Muscle of arm (tissue), 14 donors: ENCODE measurements at places on chromosomes 2 and 18.

DNA sequence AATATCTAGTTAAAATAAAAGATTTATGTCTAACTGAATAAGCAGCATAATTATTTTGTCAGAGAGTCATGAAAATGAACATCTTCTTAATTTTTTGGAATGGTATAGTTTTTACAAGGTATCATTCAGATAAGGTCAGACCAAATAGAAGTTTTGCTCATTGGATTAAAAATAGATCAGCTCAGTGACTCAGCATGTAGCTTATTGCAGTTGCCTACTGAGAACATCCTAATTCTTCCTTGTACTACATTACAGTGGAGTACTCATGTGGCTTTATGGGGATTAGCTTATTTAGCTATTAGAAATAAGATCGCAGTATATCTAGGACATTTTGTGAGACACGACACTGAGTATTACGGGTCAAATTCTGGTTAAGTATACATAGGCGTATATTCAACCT is 38.2 kb upstream of the PPM1B start:
- no peak for DNase-seq

DNA sequence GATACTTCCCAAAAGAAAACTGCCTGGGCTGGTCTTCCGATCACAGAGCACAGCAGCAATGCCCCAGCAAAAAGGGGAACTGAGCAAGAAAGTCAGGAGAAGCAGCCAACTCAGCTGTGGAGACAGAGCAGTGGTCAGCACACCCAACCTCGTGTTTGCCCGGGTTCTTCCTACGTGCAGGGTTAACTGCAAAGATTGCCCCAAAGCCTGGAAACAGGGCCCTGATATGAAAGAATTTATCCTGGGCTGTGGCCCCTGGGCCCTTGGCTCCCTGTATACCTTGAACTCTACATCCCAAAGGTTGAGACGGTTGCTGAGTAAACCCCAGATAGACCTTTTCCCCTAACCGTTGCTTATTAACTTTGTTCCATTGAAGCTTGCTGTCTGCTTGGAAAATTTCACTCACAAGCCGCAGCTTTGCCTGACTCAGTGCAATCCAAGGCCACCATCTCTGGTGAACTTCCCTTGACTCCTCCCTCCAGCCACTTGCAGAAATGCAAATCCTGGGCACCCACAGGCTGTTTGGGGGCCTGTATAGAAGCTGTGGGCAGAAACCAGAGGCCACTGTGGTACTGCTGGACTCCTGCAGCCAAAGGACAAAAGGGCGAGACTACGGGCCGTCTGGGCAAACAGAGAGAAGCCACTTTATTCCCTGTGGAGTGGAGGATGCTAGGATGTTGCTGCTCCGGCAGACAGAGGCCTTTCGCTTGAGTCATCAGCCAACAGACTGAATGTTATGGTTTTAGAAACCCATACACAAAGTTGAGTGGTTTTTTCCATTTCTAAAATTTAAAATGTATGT is 18.2 kb downstream of the NRP2 start:
- DNase-seq, result no peak

DNA sequence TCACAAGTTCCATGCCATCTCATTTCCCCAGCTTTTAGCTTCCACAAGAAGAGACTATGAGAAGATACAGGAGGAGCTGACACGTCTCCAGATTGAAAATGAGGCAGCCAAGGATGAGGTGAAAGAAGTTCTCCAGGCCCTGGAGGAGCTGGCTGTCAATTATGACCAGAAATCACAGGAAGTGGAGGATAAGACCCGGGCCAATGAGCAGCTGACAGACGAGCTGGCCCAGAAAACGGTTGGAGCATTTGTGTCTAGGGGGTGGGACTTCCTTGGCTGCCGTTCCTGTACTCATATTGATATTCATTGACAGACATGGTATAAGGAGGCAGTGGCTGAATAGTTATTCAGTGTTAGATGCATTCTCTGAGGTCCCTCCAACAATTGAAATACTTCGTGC is 57.2 kb upstream of the LYPD6B start:
- no peak for DNase-seq

- no peak for DNase-seq
These were observed 47.9 kb downstream of the LDLRAD4 start for GRCh38 chr18:13266218-13267100.

DNA sequence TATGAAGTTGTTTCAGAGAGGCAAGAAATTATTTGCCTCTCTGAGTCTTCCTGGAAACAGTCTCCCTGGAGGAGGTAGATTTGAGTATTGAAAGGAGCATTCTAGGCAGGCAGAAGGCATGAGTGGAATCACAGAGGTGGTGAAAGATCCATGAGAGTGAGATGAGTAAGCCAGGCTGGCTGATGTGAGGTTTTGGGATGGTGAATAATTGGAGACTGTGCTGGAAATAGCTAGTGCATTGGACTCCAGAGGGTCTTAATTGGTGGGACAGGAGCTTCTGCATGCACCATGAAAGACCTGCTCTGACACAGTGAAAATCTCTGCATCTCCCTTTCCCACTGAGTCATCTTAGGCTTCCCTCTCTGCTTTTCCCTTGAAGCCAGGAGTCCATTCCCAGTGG is 46.3 kb downstream of the CDC42EP3 start:
- no peak for DNase-seq

DNA sequence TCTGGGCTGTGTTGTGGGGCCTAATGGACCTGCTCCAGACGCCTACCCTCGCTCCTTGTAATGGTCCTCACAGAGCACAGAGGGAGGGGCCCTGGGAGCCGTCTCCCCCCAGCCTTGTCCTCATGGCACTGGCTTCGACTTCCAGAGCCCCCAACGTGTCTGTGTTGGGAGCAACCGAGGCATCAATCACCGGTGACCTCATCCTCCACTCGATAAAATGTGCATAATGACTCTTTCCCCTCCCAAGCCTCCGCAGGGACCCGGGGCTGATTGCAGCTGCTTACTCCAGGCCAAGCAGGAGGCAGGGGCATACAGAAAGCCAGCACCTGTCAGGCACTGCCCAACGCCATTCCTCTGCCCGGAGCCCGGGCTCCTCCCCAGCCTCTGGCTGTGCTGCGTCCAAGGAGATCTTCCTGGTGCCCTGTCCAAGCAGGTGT is 271.7 kb downstream of the NDUFA10 start:
- DNase-seq, result no peak

- peak; percentile 25 for DNase-seq
These were observed 193.0 kb upstream of the THSD7B start for GRCh38 chr2:136572335-136572734.

GRCh38 chr2:174682578-174683391 is 81.5 kb downstream of the CHRNA1 start:
- peak; percentile 76 for DNase-seq

GRCh38 chr2:25481381-25482300 is 139.9 kb upstream of the DNMT3A start:
- DNase-seq, result no peak

- no peak for DNase-seq
These were observed 45.2 kb downstream of the NCK2 start for GRCh38 chr2:105789745-105790460.

- no peak for DNase-seq
These were observed 21.3 kb downstream of the SLC66A2 start for GRCh38 chr18:79930020-79930642.

DNA sequence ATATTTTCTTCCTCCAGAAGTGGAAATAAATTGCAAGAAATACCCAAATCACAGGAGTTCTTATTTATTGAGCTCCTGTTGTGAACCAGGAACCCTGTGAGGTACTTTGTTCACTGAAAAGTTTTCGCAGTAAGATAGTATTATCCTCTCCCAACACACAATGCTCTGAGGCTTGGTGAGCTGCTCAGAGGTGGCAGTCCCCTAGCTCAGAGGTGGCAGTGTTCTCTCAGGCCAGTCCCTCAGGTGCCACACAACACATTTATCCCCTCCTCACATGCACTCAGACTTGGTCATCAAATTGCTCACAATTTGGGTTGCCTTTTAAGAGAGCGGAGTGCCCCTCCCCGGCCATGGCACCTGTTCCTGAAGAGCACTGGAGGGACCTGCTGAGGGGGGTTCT is 25.9 kb downstream of the FAM228A start:
- DNase-seq, result no peak

DNA sequence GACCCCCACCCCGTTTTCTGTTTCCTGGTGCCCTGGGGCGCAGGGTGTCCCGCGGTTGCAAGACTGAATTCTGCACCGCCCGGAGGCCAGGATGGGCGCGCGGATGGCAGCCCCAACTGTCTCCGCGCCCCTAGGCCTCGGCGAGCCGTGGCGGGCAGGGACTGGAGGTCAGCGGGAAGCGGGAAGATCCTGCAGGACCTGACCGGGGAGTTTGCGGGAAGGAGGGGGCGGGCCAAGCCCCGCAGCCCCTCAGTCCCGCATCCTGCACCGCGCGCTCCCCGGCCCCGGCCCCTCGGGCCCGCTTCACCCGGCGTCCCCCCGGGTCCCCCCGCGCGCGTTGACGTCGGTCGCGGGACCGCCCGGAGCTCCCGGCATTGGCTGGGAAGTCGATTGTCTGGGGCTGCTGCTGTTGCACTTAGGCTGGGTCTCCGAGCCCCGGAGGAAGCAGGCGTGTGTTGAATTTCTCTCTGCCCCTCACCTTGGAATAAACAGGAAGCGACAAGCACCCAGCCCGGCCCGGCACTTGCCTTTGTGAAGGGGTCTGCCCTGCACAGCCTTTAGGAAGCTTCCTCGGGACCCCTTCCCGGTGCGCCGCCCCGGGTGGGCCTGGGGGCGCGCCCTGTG is at the start of gene LDLRAD4:
LDLRAD4 (plus strand) TSS at position 393 of the 624 bp plus-strand sequence.
- peak; percentile 54 for DNase-seq

GRCh38 chr18:42113529-42114191 is 158.6 kb downstream of the PIK3C3 start:
- DNase-seq, result no peak

GRCh38 chr2:223896833-223897311 is 48.3 kb downstream of the WDFY1 start:
- DNase-seq, result no peak

GRCh38 chr2:62471816-62472215 is 34.2 kb downstream of the TMEM17 start:
- DNase-seq, result peak; percentile 84

- DNase-seq, result peak; percentile 54
These were observed 285.6 kb downstream of the AGAP1 start for GRCh38 chr2:235779444-235779896.

- no peak for DNase-seq
These were observed 117.2 kb downstream of the DYSF start for GRCh38 chr2:71570511-71570910.

DNA sequence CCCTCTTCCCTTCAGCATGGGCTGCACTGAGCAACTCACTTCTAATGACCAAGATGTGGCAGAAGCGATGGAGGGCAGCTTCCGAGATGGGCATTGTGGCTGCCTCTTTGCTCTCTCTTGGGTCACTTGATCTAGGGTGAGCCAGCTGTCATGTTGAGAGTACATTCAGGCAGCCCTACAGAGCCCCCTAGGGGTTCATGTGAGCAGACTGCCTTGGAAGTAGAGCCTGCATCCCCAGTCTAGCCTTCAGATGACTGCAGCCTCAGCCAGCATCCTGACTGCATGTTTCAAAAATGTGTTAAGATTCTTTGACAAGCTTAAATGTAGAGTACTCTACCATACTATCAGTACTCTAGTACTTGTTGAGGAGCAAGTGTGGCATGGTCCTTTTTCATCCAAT is 143.9 kb downstream of the NCK2 start:
- no peak for DNase-seq

- DNase-seq, result no peak
These were observed 1006.6 kb upstream of the POU3F3 start for GRCh38 chr2:103847276-103847675.

GRCh38 chr18:56844556-56844955 is 193.4 kb downstream of the WDR7 start:
- DNase-seq, result no peak

- DNase-seq, result no peak
These were observed 416.1 kb downstream of the LPIN1 start for GRCh38 chr2:12162269-12163247.

- no peak for DNase-seq
These were observed 37.1 kb upstream of the FRZB start for GRCh38 chr2:182903566-182903965.

- DNase-seq, result no peak
These were observed 3.0 kb downstream of the ACTR1B start for GRCh38 chr2:97660775-97661389.

- DNase-seq, result no peak
These were observed 5.8 kb downstream of the PSD4 start for GRCh38 chr2:113179446-113180045.

DNA sequence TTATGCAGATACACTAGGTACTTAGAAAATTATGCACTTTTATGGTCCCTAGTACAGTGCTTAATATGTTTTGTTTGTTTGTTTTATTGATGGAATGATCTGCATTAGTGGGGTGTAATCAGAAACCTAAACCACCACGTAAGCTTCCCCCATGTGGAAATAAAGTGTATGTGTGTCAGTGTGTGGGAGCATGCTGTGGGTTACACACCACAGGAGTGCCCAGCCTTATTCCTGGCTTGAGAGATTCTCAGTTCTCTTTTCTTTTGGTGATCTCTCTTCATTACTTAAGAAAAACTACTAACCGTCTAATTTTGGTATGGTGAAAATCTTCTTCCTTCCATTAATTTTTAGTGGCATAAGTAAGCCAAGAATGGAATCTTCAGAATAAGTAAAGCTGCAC is 398.6 kb downstream of the DCDC2C start:
- DNase-seq, result no peak

DNA sequence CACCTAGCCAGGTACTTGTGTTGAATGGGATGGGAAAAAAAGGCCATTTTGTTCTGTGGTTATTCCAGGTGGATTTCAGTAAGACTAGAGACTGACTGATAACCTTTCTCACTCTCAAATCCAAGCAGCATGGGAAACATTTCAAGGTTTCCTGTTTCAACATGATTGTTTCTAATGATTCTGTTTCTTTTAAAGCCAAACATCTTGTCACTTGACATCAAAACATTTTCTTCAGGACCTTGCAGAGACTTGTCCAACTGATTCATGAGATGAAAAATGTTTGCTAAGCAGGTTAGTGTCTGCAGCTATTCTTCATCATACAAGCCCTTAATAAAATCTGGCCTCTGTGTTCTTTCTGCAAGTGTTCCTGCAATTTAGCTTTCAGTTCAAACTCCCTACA is 456.5 kb upstream of the CWC22 start:
- no peak for DNase-seq

GRCh38 chr2:128076461-128077106 is 14.4 kb upstream of the UGGT1 start:
- no peak for DNase-seq

GRCh38 chr2:43049836-43050801 is 176.3 kb downstream of the ZFP36L2 start:
- DNase-seq, result no peak

GRCh38 chr18:47932190-47932589 is 1.7 kb upstream of the SMAD2 start:
- no peak for DNase-seq

GRCh38 chr18:77248873-77249568 is 627 bp upstream of the GALR1 start:
- no peak for DNase-seq

- no peak for DNase-seq
These were observed 20.3 kb downstream of the INO80C start for GRCh38 chr18:35477497-35477896.

DNA sequence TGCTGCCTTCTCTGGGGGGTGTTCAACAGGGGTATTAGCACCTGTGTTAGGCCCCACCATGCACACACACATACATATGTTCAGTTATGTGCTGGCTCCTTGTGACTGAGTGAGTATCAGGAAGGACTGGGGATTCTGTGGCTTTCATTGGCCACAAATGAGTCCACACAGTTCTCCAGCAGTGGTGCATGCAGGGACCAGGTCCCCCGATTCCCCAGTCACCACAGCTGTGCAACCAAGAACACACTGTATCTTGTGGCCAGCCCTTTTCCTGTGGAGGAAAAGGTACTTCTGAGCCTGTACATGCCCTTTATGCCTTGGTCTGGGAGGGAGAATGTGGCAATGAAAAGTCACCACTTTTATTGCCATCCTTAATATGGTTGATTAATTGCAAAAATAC is 74.9 kb upstream of the KLF7 start:
- DNase-seq, result no peak
